ENCODE measurements at places on chromosomes 7 and 10. TPM values are rescaled to one million over a fixed set of nuclear protein-coding genes. Genes with fewer than 3 reads are reported as not detected.

ING3 gene
- total RNA-seq, result 11.7 TPM

CD36 gene
- 24.7 TPM for total RNA-seq

TRUB1 gene
- 26.8 TPM for total RNA-seq

SPDYE11 gene
- total RNA-seq, result not detected

TMUB1 gene
- 17.4 TPM for total RNA-seq

TBXAS1 gene
- 0.92 TPM for total RNA-seq

CREB5 gene
- 5.8 TPM for total RNA-seq

LRIT1 gene
- not detected for total RNA-seq

SLF2 gene
- total RNA-seq, result 22.8 TPM

LBX1 gene
- not detected for total RNA-seq

ATOH7 gene
- total RNA-seq, result not detected

ELN gene
- total RNA-seq, result 4.2 TPM

HYAL4 gene
- total RNA-seq, result not detected

SPDYE9 gene
- total RNA-seq, result not detected

PNLIPRP1 gene
- not detected for total RNA-seq

PRKG1 gene
- 32.7 TPM for total RNA-seq

PDE6C gene
- total RNA-seq, result not detected

DKK1 gene
- 165 TPM for total RNA-seq

ZNF365 gene
- 2.8 TPM for total RNA-seq

CDC14C gene
- not detected for total RNA-seq

LYZL1 gene
- not detected for total RNA-seq

ATRNL1 gene
- total RNA-seq, result 0.18 TPM

SKIDA1 gene
- 0.28 TPM for total RNA-seq

MOGAT3 gene
- total RNA-seq, result not detected

KIAA1217 gene
- total RNA-seq, result 0.43 TPM

CUZD1 gene
- 0.55 TPM for total RNA-seq

DPY19L1 gene
- 47.3 TPM for total RNA-seq

NME8 gene
- not detected for total RNA-seq

MRC1 gene
- total RNA-seq, result under 0.01 TPM

BRAT1 gene
- 15.4 TPM for total RNA-seq

FAM180A gene
- total RNA-seq, result 5.5 TPM

GRM8 gene
- total RNA-seq, result 0.14 TPM

HMX3 gene
- not detected for total RNA-seq

ANKRD1 gene
- 0.18 TPM for total RNA-seq

MNX1 gene
- total RNA-seq, result not detected

WDR86 gene
- total RNA-seq, result 3.1 TPM

GNGT1 gene
- total RNA-seq, result 0.37 TPM

HPS1 gene
- 32.4 TPM for total RNA-seq

RBM20 gene
- total RNA-seq, result under 0.01 TPM

AASS gene
- 37.8 TPM for total RNA-seq
